ENCODE measurements at places on chromosomes 6 and 20.
A peak's percentile ranks its signal among the peaks of the same experiment; 100 is the strongest.

GRCh38 chr6:137808836-137809315, 58.2 kb upstream of the TNFAIP3 start:
- no peak for DNase-seq

DNA sequence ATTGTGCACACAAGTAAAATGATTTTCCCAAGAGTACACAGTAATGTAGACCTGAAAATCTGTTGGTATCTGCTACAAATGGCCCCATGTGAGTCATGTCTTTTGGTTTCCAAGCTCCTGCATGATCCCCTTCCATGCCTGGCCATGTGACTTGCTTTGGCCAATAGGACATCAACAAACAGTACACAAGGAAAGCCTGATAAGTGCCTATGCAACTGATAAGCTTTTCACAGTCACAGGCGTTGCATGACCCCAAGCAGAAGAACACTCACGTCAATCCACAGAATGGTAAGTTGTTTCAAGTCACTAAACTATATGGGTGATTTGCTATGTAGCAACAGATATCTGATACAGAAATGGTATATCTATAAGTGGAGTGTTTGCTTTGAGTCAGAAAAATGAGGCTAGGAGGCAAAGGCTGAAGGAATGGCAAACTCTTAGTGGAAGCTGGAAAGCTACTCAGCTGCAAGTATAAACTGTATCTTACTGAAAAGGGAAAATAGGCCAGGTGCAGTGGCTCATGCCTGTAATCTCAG, 160.1 kb upstream of the BEND3 start:
- no peak for DNase-seq

DNA sequence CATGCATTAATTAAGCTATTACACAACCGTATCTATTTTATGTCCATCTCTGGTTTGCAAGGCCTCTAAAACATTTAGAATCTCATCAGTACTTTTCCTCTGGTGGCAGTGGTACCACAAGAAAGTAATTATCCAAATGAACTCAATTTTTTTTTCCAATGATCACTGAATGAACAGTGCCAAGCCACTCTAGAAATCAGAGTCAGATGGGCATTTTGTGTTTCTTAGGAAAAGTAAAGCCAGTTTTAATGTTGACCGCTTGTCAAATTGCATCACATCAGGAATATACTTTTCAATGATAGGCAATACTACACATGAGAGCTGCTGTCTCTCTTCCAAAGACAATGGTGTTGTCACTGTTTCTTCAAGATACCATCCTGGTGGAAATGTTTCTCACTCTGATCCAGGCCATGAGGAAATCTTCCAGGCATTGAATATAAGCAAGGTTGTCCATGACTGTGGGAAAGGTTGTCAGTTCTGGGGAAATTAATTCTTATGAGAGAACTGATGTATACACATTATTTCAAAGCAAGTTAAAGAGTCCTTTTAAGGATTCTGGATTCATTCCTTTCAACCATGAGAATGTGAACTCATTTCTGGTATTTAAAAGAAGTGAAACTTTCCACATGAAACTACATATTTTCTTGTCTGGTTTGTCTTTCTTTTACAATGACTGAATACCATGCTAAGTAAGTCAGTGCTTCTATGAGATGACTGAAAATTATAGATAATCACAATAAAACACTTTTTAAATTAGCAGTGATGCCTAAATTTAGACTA, 108.8 kb upstream of the TCF21 start:
- no peak for DNase-seq

- no peak for DNase-seq
Observed at GRCh38 chr6:25012657-25013056, 76.9 kb upstream of the RIPOR2 start.

GRCh38 chr6:31057426-31058003, 47.2 kb downstream of the MUC22 start:
- DNase-seq: peak; percentile 33

DNA sequence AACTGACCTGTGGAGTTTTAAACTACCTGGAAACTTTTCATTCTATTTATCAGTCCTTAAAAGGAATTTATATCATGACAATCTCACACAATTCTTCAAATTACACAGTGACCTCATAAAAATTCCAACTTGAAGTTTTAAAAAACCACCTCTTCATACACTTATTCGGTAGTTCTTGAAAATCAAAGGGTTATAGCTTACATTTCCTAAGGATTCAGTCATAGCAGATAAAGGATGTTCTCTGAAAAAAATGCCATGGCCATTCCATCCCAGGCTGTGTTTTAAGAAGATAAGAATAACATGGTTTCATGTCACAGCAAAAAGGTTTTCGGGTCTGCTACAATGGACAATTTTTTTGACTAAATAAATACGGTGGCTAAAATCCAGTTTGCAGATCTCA, 41.2 kb downstream of the GOPC start:
- no peak for DNase-seq

DNA sequence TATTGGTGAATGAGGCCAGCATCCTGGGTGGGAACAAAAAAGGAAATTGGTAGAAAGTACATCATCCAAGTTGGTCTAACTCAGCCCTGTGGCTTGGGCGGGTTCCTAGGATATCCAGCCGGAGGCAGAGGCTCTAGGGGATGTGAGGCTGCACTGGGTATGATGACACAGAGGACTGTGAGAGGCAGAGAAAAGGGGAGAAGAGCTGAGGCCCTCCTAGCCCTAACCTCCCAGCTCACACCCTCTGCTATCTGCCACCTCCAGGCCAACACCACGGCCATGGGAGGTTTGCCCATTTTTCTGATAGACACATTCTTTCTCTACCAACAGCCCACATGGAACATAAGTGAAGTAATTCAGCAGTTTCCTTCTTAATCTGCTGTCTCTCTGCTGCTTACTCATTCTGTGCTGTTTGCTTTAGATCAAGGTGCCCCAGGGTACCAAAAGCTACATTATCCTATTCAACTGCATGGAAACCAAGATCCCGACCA, 284.4 kb downstream of the ESR1 start:
- no peak for DNase-seq

- no peak for DNase-seq
Observed at GRCh38 chr6:11292594-11293236, 60.2 kb upstream of the NEDD9 start.

DNA sequence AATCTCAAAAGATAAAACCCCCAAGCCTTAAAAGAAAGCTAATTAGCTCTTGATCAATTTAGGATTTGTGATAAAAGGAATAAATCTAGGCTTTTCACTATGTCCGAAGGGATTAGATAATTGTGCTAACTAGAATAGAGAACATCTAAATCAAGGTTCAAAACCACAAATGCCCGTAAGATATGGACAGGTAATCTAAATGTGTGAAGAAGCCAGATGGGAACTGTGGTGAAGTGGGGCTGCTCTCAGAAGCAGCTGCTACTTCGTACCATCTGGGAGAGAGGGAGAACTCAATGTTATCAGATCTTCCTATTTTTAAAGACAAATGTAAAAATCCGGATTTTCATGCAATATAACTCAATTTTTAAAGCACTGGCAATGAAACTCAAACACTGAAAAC, 44.2 kb downstream of the NCOA6 start:
- no peak for DNase-seq

GRCh38 chr6:157092736-157093135, 230.6 kb downstream of the TMEM242 start:
- DNase-seq: no peak
